ENCODE measurements at places on chromosomes 12 and 14.

DNA sequence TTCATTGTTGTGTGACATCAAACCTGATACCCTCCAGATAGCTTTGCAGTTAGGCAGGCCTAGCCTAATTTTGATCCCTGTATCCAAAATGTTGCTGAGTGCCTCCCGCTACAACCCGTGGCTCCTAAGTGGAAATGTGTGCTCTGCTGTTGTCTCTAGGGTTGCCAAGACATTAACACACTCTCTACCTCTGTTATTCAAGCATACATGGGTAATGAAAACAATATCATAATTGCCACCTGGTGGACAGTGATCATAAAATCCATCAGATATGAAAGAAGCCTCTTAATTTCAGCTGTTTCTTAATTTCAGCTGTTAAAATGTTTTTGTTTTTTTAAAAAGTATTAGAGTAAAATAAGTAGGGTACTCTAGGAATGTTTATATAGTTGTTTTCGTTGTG is 93.5 kb downstream of the PLEKHA5 start:
- DNase-seq: no peak

GRCh38 chr12:112682586-112682985 is 109.0 kb upstream of the RPH3A start:
- DNase-seq: no peak

GRCh38 chr14:51895375-51895774 is 35.0 kb downstream of the GNG2 start:
- DNase-seq: no peak

DNA sequence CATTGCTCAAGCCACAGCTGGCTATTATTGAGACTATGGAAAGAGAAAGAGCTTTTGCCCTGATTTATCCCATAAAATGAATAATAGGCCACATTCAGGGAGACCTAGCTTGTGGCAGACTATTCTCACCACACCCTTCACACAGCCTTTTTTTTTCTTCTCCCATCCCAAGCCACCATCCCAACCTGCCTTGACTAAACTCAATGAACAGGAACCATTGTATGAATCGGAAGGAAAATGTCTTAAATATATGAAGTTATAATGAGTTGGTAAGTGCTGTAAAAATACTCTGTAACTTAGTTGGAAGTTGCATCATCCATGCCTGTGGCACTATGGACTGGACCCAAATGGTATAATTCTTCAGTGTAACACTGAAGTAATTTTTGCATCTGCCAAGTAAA is 338.4 kb downstream of the RAD51B start:
- DNase-seq: no peak

DNA sequence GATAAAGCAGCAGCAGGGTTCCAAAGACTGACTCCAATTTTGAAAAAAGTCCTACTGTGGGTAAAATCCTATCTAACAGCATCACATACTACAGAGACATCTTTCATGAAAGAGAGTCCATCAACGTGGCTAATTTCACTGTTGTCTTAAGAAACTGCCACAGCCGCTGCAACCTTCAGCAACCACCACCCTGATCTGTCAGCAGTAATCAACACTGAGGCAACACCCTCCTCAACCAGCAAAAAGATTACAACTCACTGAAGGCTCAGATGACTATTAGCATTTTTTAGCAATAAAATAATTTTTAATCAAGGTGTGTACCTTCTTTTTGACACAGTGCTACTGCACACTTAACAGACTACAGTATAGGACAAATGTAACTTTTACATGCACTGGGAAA is 6.6 kb downstream of the CAPRIN2 start:
- DNase-seq: no peak

DNA sequence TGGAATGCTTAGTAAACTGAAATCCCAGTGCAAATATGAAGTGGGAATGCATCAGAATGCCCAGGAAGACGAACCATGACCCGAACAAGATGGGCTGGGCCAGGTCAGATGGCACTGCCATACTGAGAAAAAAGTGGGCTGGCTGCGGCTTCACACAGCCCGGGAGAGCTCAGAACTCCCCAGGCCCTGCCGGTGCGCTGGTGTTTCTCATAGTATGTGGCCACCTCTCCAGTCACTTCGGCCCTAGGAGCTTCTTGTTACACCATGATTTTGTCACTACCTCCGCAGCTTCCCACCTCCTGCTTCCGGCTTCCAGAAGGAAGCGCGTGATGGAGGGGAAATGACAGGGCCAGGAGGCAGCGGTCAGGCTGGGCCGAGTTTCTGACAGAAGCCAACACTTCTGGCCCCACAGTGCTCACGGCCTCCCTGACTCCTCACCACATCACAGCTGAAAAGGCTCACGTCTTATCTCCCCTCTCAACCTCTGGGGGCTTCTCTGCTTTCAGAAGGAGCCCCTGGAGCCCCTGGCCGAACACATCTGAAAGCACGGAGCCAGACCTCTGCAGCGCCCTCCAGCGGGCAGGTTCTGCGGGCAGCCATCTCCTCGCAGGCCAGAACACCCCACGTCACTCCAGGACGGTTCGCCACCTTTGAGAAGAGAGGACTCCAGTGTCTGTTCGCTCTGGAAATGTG is 30.7 kb downstream of the DAD1 start:
- DNase-seq: no peak

DNA sequence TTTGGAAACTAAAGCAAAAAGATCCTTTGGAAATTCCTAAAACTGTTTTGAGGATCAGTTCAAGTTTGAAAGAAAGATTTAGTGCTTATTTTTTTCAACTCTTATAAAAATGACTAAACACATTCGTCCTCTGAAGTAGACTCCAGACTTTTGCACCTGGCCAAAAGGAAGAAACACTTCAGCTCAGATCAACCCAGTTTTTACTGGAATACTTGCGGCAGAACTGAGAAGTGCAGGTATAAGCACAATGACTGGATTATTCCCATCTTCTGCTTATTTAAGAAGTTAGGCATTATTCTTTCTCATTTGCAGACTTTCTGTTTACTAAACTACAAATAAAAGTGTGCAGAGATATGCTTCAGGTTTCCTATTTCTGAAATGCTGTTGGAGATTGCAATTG is 41.9 kb downstream of the PDE6H start:
- no peak for DNase-seq

GRCh38 chr12:22255097-22255496 is 79.4 kb downstream of the ST8SIA1 start:
- no peak for DNase-seq

- no peak for DNase-seq
Measured at GRCh38 chr12:1510056-1510812, 84.1 kb downstream of the FBXL14 start.

GRCh38 chr12:122836027-122836921 is 1.0 kb downstream of the HIP1R start:
- peak; percentile 70 for DNase-seq

DNA sequence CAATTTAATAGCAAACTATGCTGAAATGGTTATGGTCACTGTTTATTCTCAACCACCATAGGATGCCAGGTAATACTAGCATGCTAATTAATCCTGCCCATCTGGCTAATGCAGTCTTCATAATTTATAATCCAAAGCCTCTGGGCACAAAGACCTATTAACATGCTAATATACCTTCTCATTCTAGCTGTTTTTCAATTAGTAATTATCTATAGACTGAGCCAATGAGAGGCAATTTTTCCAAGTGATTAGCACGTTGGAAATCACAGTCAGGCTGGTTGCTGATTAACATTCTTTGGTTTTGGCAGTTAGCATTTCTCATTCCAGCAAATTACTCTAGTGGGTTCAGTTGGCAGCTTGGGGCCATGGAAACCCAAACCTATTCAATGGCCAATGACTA is 357.2 kb downstream of the SEC23A start:
- DNase-seq: no peak

DNA sequence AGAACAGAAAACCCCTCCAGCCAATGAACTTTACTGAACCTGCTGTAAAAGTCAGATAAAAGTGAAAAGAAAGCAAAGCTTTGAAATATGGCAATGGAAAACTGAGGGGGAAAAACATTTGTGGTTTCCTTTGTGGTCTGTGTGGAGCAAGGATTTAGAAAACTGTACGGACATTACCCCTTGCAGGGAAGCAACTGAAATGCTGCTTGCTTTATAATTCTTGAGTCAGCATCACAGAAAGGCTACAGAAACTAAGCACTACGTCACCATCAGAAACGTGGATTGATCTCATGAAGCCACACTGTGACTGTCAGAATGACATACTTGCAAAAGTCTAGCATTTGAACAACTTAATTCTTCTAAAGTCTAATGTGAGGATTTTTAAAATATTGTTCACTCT is 2.4 kb upstream of the KCNC2 start:
- no peak for DNase-seq

Data from GM12891 (cell line).